ENCODE measurements at places on chromosomes 1 and 21. TPM values are rescaled to one million over a fixed set of nuclear protein-coding genes. Genes with fewer than 3 reads are reported as not detected.

The SHISAL2A gene
- total RNA-seq = not detected

GRCh38 chr1:117166076-117166475, 44.5 kb upstream of the TRIM45 start:
- H3K4me3 ChIP-seq = no peak overlapping the region
- no peaks in the 10 kb centered on the region for H3K4me1 ChIP-seq

DNA sequence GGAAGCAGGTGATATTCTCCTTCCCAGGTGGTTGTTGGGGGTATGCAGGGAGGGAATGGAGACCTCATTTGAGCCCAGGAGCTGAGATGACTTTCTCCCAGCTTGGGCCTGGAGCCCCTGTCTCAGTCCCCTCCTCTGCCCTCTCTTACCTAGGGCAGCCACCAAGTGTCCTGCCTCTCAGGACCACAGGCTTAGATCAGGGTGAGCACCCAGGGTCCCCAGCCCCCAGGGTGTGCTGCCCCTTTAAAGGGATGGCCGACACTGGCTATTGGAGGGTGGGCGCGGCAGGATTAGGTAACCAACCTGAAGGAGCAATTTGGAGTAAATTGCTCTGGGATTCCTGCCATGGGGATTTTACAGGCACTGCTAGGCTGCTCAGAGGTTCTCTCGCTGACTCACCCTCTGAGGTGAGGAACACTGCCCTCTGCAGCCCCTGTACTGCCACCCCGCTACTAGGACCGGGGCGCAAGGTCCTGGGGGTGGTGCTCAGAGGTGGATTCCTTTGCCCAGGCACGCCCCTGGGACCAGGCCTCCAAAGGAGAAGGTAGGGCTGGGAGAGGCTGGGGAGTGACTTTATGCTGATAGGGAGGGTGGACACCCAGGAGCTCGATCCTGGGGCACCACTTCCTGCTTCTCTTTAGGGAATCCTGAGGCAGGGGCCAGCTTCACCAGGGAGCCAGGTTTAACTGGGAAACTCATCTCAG, 1.5 kb downstream of the RPS6KA1 start:
- no peak for DNase-seq

GRCh38 chr1:43214501-43215444, 42.6 kb downstream of the CFAP57 start:
- no peaks in the 10 kb centered on the region for H3K36me3 ChIP-seq
- H3K27me3 ChIP-seq = no peaks in the 10 kb centered on the region
- no peak overlapping the region for H3K4me3 ChIP-seq
- no peaks in the 10 kb centered on the region for H3K4me1 ChIP-seq
- H3K27ac ChIP-seq = no peak overlapping the region
- DNase-seq = no peak

DNA sequence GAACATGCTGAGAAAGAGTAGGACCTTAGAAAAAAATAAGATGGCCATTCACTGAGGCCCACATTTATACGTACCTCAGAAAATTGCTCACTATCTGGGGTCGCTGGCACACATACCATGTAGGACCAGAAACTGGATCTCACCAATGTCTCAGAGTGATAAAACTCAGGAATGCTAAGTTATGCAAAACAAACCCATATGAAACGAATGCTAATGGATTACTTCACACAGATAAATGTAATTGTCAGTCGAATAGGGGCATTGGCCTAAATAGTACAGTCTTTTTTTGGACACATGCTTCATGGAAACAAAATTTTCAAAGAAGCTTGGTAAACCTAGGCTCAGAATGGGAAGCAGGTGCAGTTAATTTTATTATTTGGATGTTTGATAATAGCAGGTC, 32.6 kb upstream of the RGS2 start:
- DNase-seq = no peak
- H3K4me3 ChIP-seq = no peak overlapping the region
- no peaks in the 10 kb centered on the region for H3K4me1 ChIP-seq
- H3K27ac ChIP-seq = no peak overlapping the region

DNA sequence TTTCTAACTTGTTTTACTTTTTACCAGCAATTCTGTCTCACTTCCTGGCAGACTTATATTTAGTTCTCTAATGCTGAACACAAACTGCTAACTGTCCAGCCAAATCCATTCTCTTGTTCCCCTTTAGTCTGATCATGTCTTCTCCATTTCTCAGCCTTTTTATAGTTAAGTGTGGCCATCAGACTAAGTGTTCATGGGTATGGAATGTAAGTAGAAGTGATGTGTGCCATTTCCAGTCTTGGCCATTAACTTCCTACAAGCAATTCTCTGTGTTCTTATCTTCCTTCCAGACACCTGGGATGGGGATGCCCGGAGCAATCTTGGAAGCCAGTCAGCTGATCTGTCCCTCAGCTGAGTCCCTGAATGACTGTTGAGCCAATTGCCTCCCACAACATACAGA, 165.8 kb downstream of the ST6GALNAC3 start:
- H3K4me1 ChIP-seq = no peaks in the 10 kb centered on the region
- H3K27ac ChIP-seq = no peak overlapping the region
- H3K4me3 ChIP-seq = no peak overlapping the region
- H3K27me3 ChIP-seq = no peaks in the 10 kb centered on the region
- H3K36me3 ChIP-seq = no peaks in the 10 kb centered on the region

- H3K4me3 ChIP-seq = no peak overlapping the region
- H3K27me3 ChIP-seq = no peaks in the 10 kb centered on the region
- H3K36me3 ChIP-seq = no peaks in the 10 kb centered on the region
- no peak overlapping the region for H3K27ac ChIP-seq
- no peaks in the 10 kb centered on the region for H3K4me1 ChIP-seq
- DNase-seq = no peak
Measured at GRCh38 chr1:56017336-56017735, 562.0 kb downstream of the PLPP3 start.

All from tibial nerve (tissue), 4 donors.